Stimulated activated CD8-positive, alpha-beta memory T cell treated with anti-CD3 and anti-CD28 coated beads, Interleukin-4, amount 100 ng/mL, for 4 hours (primary cell): ENCODE measurements at places on chromosomes 3 and 15.

DNA sequence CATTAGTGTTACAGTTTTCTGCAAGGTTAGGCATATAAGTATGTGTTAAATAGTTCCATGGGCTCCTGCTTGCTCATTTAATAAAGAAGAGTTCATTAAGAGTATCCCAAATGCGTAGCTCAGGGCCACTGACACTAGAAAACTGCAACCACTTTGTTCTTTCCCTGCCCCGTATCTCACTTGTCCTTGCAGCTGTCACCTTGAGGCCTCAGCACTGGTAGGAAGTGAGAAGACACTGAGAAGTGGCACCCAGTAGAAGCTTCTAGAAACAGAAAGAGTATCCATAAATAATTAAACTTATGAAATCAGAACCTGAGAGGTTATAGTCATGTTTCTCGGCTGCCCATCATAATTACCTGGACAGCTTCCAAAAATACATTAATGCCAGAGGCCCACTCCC, 266.0 kb downstream of the KCNMB2 start:
- DNase-seq = no peak

- DNase-seq = no peak
These were observed 85.1 kb upstream of the SAMMSON start for GRCh38 chr3:69914395-69914794.

- DNase-seq = no peak
These were observed 34.7 kb downstream of the MOBP start for GRCh38 chr3:39501968-39502837.

GRCh38 chr3:171286580-171287249, 173.5 kb downstream of the TNIK start:
- no peak for DNase-seq

- DNase-seq = no peak
These were observed 373.1 kb downstream of the FOXP1 start for GRCh38 chr3:71210257-71211007.

GRCh38 chr3:34013818-34014570, 215.6 kb downstream of the PDCD6IP start:
- no peak for DNase-seq

DNA sequence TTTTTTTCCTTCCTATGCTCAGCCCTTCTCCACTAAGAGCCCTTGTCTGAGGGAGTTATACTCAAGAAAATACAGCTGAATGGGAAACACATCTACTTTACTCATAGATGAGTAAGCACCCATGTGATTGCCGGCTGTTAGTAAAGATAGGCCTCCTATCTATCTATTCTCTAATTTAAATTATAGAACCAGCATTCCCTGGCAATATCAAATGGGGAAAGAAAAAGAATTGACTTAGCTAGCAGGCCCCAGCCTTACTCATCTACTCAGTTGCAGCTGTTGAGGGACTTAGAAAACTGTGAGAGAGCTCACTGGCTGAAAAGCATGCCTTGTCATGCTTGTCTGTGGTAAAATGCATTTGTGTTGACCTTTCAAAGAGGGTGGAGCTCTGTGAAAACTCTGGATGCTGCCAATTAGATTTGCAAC, 116.9 kb upstream of the LRRFIP2 start:
- DNase-seq = no peak

- DNase-seq = no peak
These were observed 3.6 kb downstream of the RPS17 start for GRCh38 chr15:82536409-82537350.

DNA sequence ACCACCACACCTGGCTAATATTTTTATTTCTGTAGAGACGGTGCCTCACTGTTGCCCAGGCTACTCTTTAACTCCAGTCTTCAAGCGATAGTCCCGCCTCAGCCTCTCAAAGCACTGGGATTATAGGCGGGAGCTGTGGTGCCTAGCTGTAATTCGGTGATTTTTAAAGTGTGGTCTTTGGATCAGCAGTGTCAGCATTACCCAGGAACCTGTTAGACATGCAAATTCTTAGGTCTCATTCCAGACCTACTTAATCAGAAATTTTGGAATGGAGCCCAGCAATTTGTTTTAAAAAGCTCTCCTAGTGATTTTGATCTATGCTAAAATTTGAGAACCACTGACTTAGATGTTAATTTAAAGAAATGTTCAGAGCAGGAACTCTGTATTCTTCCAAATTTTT, 51.9 kb downstream of the GOLM2 start:
- no peak for DNase-seq

DNA sequence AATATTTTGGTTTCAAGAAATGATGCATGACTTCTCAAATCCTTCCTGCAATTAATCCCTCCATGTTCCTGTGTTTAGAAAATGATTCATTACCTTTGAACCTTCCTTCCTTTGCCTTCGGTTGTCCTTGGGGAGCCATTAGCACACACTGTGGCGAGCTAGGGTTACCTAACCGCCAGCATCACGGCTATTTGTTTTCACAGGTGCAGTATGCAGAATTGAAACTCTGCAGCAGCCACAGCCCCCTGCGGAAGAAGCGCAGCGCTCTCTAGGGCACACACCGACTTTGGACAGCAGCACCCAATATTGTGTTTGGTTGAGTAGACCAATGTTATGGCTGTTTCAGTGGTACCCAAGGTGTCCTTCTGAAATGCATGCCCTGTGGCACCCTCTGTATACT, 247.4 kb downstream of the MCTP2 start:
- no peak for DNase-seq

DNA sequence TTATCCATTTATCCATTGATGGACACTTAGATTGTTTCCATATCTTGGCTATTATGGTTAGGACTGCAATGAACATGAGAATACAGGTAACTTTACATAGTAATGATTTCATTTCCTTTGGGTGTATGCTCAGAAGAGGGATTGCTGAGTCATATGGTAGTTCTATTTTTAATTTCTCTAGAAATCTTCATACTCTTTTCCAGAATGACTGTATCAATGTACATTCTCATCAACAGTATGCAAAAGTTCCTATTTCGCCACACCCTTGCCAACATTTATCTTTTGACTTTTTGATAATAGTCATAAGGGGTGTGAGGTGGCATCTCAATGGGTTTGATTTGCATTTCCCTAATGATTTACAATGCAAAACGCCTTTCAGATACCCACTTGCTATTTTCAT, 6.2 kb upstream of the NIPA1 start:
- DNase-seq = no peak

DNA sequence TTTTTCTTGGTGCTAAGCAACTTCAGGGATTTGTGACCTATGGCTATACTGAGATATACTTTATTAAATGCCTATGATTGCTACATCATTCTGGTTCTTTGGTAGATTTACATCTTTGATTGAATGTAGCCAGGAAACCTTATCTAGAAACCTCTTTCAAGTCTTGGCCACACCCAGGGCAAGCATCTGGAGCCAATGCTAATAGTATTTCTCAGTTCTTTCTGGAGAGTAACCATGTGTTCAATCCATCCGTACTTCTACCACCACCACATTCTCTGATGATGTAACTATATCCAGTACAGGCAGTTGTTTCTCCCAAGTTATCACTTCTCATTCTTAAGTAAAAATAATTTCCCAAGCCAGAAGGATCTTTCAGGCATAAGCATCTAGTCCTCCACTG, 69.0 kb downstream of the NME9 start:
- no peak for DNase-seq

GRCh38 chr15:91710080-91710698, 143.3 kb upstream of the SLCO3A1 start:
- no peak for DNase-seq

DNA sequence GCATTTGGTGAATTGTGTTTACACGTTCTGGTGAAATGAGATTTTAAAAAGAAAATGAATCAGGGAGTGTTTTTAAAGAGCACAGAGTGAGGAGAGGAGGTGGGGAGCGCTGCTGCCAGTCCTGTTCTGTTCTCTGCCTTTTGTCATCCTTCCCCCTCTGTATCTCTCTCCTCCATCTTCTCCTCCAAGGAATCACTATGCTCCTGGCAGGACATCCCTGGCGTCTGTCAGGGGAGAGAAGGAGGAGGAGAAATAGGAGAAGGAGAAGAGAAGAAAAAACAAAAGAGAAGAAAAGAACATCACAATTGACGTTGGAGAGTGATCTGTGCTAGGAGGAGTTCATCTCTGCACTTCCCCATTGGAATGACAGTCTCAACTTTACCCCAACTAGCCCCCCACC, 627.6 kb upstream of the TBL1XR1 start:
- no peak for DNase-seq

GRCh38 chr3:116873142-116873541, 163.6 kb downstream of the TUSC7 start:
- DNase-seq = no peak

DNA sequence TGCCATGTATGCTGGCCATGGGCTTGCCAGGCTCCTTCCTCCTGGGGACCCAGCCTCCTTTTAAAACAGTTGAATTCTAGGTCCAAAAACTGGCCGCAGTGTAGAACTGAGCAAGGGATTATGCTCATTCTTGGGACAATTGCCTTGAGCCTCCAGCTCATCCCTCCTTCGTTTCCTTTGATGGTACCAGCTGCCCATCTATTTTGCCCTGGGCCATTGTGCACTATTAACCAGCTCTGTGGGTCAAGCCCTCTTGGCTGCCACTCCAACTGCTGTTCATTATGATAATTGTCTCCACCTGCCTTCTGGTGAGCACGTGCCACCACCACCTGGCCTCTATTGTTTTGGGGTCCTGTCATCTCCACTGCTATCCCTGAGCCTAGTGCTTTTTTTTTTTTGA, 75.8 kb upstream of the SYN2 start:
- no peak for DNase-seq

GRCh38 chr15:20280933-20281463, 260.6 kb downstream of the GOLGA6L6 start:
- no peak for DNase-seq
